Thymus (tissue), 14 donors: ENCODE measurements at places on chromosomes 1 and 21.
A peak's percentile ranks its signal among the peaks of the same experiment; 100 is the strongest.

DNA sequence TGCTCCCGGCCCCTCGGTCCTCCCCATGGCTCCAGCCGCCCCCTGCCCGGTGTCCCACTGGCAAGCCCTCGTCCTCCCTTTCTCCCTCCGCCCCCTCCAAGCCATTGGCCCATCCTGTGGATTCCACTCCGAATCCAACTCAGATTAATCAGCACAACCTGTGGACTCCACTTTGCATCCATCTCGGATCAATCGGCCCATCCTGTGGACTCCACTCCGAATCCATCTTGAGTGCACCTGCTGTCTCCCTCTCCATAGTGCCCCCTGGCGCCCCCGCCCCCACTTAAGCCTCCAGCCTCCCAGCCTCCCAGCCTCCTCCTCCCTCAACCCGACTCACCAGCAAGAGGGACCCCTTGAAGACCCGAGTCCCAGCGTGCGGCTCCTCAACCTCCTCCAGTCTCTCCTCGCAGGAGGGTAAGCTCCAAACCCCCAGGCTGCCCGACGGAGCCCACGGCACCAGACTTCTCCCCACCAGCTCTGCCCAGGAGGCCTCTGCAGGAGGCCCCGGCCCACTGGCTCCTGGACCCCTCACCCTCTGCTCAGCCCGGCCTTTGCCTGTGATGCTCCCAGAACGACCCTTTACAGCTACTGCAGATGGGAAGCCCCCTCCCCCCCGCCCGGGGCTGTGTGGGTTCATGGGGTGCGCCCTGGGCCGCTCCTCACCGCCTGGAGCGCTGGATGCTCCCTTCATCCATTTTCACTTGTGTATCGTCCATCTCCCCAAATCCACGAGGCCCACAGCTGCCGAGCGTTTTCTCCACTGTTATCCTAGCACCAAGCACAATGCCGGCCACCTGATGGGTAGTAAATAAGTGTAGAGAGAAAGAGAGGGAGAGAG, 40.6 kb upstream of the TSPEAR start:
- DNase-seq: no peak

DNA sequence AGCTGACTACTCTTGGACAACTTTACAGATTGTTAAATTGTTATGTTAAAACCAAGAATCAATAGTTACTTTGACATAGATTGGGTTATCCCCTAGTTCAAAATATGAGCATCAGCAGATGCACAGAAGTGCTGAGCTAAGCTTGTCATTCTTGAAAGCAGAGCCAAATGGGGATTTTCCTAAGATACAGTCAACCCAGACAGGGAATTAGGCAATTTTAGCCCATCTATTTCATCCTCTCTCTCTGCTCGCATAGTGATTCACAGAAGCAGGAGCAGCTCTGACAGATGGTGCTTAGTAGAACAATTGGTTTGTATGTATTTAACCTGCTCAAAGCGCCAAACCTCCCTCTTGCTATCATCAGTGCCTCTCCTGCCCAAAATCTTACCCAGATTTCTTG, 27.9 kb upstream of the PRRC2C start:
- no peak for DNase-seq

- no peak for DNase-seq
These were observed 100.3 kb upstream of the DPYD start for GRCh38 chr1:98021126-98021525.

- DNase-seq: no peak
These were observed 1.1 kb downstream of the SERTAD4 start for GRCh38 chr1:210233495-210234328.

- no peak for DNase-seq
These were observed 189.1 kb upstream of the POU3F1 start for GRCh38 chr1:38235705-38236104.

- DNase-seq: no peak
These were observed 1.4 kb downstream of the GPR161 start for GRCh38 chr1:168135116-168135920.

DNA sequence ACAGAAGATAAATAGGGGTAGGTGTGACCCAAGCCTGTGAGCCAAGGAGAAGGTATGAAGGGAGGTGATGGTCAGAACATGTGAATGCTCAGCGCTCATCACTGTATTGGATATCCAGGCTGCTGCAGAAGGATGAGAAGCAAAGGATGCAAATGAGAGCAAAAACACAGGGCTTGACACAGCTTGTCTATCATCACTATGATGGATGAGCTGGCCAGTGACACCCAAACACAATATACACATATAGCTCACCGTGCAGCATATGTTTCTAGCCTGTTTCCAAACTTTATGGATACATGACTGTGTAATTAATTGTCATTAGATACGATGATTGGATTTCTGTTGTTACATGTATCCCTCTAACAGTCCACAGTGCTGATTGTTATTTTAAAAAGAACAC, 13.8 kb upstream of the HMGN1 start:
- DNase-seq: no peak

GRCh38 chr1:207828485-207829158, 76.8 kb downstream of the CD46 start:
- DNase-seq: peak; percentile 73

DNA sequence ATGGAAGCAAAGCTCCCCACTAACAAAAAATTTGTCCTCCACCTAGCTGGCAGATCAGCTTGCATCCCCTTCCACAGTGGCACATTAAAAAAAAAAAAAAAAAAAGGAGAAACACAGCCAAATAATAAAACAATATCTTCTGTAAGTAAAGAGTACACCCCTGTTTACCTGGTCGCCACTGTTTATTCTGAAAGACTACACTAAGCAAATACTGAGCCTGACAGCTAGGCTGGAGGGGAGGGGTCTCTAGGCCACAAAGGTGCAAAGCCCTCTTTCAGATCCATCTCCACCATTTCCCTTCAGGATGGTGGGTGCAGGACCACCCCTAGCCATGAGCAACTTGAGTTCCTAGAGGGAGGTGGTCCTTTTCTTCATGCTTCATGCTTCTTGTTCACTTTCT, 22.8 kb upstream of the SLC45A3 start:
- no peak for DNase-seq

GRCh38 chr1:228356897-228357680, 49.5 kb downstream of the TRIM11 start:
- DNase-seq: no peak

DNA sequence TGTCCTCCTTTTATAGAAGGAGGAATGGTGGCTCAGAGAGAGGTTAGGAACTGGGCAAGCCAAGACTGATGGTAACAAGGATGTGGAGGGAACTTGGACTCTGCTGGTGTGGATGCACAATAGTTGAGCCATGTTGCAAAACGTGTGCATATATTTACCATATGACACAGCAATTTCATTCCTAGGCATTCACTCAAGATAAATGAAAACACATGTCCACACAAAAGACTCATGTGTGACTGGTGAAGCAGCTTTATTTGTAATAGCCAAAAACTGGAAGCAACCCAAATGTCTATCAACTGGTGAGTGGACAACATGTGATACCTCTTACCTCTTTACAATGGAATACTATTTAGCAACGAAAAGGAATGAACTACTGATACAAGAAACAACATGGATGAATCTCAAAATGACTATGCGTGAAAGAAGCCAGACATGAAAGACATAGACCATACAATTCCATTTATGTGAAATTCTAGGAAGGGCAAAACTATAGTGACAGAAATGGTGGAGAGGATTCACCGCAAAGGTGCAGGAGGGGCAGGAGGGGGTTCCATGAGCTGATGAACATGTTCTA, 36.2 kb downstream of the CAMK2N1 start:
- no peak for DNase-seq

- no peak for DNase-seq
These were observed 198.0 kb downstream of the HUNK start for GRCh38 chr21:32070676-32071330.

DNA sequence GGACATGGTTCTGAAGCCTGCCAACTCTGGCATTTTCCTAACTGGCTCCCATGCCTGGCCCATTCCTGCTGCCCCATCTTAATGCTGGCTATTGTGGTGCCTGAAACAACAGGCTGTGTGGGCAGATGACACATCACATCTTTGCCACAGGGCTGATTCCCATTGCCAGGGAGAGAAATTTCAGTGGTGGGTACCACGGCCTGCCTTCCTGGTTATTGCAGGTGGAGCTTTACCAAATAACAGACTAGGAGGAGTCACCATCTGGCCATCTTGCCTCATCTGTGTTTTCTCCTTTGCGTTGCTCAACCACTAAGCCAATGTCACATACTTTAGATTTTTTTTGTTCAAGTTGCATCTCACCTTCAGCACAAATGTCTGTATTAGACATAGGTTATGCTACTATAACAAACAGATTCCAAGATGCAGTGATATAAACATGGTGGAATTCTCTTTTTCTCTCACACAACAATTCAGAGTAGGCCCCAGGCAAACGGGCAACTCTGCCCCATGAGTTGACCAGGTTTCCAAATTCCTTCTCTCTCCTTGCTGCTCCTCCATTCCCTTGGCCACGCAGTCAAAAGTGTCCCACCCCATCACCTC, 14.1 kb downstream of the CDA start:
- no peak for DNase-seq

GRCh38 chr1:6244401-6245049, 546 bp downstream of the HES3 start:
- no peak for DNase-seq

GRCh38 chr21:38987633-38988508, 182.1 kb downstream of the ETS2 start:
- peak; percentile 54 for DNase-seq

DNA sequence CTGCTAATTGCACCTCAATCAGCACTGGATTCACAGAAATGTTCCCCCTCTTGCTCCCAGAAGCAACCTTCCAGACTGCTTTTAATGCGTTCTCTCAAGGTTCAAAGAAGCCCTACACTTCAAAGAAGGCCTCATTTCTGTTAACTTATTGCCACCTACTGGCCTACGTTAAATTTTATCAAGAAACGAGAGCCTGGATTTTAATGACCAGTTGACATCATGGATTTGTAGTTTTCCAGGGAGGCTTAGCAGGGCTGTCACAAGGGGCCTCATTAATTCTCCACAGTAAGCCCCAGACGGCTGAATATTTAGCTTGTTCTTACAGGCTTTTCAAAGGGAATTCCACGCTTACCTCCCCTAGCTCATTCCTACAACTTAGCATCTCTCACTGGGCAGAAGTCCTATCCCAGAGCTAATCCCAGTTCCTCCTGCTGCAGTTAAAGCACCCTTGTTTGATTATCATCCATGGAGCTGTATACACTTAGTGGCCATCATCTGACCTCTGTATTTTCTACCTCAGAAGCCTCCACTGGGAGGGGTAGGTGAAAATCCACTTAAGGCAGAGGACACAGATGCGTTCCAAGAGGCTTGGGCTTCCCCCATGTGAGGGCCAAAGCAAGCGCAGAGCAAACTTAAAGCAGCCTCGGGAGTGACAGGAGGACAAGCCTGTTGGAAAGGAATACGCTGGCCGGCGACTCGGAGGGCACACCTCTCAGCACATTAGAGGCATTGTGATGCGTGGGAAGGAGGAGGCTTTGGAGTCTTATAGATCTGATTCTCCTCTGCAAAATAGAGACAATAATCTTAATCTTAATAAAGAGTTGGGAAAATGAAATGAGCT, 32.2 kb upstream of the CYP4X1 start:
- no peak for DNase-seq
